ENCODE measurements at places on chromosomes 6 and 20.
A peak's percentile ranks its signal among the peaks of the same experiment; 100 is the strongest.

DNA sequence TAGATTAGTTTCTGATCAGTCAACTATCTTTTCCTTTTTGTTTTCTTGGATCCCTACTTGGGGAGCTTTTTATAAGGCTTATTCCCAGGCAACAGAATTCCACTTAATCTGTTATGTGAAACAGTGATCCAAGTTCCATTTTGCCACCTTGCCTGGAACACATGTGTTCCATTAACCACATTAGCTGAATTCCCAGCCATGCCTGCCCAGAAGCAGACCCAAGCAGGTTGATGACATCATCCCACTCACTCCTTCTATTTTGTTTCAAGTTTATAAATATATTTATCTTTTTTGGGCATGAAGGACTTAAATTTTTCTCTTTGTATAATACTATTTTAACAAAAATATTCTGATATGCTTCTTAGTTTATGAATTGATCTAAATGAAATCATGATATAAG is 587.4 kb downstream of the GRIK2 start:
- no peak for DNase-seq

DNA sequence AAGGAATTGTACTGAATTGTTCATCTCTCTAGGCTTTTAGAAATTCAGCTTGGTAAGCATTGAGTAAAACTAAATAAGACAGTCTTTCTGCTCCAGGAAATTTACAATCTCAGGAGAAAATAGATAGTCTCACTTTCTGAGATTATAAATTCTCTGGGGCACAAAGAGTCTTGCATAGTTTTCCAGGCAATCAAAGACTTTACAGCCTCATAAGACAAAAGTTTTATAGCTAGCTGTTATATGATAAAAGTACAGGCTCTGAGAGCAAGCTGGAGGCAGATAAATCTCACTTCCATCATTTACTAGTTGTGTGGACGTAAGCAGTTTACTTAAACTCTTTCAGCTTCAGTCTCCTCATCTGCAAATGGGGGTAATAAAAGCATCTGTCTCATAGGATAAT is 11.4 kb downstream of the FRK start:
- DNase-seq = no peak

DNA sequence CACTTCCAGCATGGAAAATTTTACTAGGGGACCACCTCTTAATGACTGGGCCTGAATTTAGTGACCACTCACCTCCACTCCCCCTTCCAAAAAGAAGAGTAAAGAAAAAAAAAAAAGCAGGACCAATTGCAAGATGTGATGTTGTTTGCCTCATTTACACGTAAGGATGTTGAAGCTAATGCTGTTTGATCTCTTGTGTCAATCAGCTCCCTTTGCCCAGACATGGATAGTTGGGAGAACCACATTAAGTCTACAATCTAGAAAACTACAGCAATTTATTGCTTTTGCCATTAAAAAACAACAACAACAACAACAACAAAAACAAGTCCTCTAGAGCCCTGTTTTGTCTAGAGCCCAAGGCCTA is 11.0 kb upstream of the DSTN start:
- DNase-seq = no peak

- DNase-seq = peak; percentile 82
These were observed 11.7 kb downstream of the TFEB start for GRCh38 chr6:41723530-41724227.

GRCh38 chr20:64065974-64066343 is 3.0 kb downstream of the TCEA2 start:
- DNase-seq = no peak

DNA sequence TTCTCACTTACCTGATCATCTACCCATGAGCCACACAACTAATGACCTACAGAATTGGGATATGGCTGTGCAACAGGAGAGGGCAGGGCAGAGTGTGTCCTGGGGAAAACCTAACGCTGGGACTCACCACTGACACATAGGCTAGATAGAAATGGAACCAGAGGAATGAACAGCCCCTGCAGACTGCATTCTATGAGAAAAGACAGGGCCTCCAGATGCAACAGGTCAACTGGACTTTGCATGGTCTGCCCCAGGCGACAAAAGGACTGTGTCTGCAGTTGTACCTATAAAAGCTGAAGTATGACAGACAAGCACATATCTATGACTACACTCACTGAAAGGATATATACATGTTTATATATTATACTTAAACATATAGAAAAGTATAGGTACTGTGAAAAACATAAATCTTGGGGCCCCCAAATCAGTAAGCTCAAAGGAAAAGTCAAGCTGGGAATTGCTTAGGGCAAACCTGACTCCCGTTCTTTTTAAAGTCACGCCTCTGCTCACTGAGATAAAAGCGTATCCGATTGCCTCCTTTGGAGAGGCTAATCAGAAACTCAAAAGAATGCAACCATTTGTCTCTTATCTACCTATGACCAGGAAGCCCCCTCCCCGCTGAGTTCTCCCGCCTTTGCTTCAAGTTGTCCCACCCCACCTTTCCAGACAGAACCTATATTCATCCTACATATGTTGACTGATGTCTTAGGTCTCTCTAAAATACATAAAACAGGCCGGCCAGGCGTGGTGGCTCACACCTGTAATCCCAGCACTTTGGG is 68.5 kb downstream of the EPB41L2 start:
- DNase-seq = no peak

- DNase-seq = no peak
These were observed 52.0 kb downstream of the KIF13A start for GRCh38 chr6:17935188-17936149.

Measured in amniotic stem cell (primary cell).